ENCODE measurements at places on chromosomes 16 and 17.

GRCh38 chr17:3035256-3035967, 28.0 kb downstream of the OR1D5 start:
- no peak for DNase-seq

DNA sequence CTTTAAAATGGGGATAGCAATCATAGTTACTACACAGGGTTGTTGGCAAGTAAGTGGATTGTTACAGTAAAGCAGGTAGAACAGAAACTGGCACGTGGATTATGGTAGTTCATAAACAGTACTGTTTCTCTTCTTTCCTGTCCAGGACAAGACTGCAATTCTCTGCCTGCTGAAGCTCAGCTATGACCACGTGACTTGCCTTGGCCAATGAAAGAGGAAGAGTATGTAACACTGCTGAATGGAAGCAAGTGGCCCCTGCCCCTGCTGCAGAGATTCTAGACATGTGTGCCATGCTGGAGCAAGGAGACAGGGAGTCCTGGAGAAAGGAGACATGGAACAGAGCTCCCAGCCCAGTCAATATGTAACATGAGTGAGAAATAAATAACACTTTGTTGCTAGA, 66.6 kb upstream of the TOX3 start:
- no peak for DNase-seq

DNA sequence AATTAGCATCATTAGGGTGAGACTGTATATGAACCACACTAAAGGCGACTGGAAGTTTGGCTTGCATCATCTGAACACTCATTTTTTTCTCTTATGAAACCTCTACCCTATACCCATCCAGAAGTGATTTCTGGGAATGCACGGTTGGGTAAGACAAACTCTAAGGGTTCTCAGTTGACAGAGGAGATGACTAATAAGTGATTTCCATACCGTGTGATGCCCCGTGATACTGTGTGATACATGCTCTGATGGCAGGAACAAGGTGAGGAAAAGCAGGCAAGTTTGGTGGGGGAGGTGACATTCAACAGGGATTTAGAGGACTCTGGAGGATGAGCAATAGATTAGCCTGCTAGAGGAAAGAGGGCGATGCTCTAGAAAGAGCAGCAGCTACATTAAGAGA, 156.4 kb upstream of the CCL2 start:
- DNase-seq: no peak

DNA sequence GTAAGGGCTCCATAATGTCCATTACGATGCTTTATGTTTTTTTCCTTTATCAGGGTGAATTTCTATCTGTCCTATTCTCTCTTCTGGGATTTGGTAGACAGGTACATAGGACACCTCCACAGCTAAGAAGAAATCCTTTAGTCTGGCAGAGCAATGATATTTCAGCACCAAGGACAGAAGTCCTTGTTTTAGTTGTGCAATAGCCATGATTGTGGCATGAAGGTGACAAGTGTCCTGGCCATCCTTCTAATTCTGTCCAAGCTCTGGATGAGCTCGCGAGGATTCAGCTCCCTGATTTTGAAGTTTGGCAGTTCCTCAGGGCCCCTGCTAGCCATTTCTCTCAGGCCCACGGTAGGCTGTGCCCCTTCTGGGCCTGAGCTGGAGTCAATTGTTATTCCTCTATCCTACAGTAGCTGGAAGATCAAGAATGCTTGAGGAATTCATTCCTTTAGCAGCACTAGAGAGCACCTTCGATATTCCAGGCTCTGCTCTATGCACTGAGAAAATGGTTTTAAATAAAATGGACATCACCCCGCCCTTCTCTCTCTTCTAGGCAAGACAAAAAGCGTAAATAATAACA, 320.8 kb downstream of the XYLT1 start:
- no peak for DNase-seq

- no peak for DNase-seq
These were observed 1.5 kb downstream of the PIP4K2B start for GRCh38 chr17:38797828-38798227.

DNA sequence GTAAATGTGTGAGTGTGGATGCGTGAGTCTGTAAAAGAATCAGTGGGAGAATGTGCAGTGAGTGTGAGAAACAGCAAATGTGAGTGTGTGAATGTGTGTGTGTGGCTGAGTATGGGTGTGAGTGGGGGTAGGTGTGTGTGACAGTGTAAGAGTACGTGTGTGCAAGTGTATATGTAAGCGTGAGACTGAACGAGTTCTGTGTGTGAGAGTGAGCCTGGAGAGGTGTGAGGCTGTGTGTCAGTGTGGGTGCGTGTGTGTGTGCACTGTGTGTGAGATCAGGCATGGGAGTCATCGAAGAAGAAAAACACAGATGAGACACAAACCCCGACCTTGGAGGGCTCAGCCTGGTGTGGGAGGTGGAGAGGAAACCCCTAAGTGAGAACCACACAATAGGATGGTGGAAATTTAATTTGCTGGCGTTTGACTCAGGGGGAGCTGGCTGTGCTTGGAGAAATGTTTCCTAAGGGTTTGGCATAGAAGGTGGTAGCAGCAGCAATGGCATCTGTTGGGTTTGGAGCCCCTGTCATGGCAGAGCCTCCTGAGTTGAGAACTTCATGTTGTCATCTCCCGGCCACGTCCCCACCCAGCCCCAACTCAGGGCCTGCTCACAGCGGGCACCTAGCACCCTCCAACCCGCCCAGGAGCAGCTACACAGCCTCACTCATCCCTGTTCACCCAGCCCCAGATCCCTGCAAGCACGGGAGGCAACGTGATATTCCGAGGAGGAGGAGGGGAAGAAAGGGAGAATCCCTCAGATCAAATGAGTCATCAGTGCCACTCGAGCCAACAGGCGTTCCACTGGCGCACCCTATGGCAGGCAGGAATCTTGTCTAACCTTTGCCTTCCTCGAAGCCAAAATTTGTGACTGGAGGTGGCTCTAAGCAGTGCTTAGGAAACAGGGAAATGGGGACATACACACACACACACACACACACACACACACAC, 14.3 kb upstream of the NUBP1 start:
- DNase-seq: no peak

- no peak for DNase-seq
These were observed 104.4 kb downstream of the SSH2 start for GRCh38 chr17:29825604-29826003.

DNA sequence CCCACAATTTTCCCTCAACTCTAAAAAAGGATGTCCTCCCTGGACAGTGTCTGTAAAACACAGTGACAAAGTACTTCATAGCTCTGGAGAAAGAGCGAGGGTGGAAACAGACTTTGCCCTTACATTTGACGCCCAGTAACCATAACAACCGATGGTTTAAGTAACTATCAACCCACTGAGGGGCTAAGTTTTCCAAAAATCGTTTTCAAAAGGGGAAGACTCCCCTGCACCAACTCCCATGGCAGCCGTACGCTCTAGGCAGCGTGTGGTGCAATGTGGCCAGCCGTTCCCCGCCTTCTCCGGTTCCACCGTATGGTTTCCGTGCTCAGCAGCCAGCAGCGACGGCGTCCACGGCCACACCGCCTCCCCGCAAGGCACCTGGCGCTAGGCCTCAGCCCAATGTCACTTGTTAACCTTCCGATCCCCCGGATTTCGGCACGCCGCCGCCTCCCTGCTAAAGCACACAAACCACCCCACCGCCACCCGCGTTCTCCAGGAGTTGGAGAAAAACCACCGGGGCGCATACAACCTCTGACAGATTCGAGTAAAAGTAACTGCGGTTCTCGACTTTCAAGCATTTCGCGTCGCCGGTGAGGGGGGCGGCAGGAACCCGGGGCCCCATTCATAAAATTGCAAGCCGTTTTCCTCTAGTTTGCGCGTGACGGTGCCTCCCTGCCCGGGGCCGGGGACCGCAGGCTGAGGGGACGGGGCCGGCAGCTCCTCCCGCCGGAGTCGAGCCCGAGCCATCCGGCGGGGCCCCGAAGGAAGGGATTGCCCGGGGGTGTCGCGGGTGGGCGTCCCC, 661 bp downstream of the TEX2 start:
- peak; percentile 52 for DNase-seq

- no peak for DNase-seq
These were observed 40.6 kb downstream of the MPRIP start for GRCh38 chr17:17082878-17083277.

GRCh38 chr17:48373130-48373830, 56.7 kb downstream of the SKAP1 start:
- DNase-seq: no peak

DNA sequence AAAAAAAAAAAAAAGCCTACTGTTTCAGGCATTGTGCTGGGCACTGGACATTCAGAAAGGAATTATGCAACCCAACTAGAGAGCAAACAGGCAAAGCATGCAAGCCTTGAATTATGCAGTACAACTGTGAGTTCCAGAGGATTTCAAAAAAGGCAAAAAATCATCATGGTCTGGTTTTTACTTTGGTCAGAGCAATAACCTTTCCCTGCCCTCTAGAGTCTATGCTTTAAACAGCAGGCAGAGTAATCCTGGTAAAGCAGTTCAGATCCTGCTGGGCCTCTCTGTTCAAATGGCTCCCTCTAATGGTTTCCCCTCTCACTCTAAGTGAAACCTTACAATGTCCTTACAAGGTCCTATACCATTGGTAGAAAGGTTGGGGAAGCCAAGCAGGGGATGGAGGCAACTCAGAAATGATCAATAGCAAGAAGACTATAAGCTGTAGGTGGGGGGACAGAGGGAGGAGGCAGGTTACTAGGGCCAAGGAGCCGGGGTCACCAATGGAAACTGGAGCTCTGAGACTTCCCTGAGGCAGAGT, 4.6 kb upstream of the TAF15 start:
- peak; percentile 65 for DNase-seq

DNA sequence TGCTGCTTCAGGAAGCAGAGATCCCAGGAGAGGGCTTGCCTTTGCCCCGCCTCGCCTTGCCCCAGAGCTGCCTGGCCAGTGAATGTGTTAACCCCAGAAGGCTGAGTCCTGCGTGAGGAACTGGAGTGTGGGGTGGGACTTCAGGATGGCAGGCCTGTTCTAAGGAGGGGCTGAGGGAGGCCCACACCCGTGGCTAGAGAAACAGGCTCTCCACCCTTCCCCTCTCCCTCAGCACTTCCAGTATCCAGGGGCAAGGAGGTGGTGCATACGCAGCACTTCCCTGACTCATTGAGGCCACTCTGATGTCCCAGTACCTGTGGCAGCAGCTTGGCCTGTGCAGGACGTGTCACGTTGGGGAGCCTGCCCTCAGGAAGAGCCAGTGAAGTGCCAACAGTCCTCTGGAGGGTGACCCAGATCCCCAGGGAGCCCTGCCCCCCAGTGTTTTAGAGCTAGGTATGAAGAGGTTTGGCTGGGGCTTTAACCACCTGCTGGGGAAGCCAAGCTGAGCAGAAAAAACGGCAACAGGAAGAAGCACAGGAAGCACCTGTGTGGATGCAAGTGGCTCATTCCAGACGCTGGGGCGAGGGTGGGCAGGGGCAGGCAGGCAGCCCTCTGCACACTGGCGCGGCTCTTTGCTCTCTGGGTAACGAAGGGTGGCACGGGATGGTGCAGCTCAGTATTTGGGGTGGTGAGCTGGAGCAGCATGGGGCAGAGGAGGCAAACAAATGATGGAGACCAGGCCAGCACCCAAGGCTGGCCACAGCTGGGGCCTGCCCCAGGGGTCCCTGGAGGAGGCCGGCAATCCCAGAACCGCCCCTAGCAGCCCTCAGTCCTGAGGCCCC, 14.7 kb upstream of the CTCF start:
- DNase-seq: peak; percentile 79

DNA sequence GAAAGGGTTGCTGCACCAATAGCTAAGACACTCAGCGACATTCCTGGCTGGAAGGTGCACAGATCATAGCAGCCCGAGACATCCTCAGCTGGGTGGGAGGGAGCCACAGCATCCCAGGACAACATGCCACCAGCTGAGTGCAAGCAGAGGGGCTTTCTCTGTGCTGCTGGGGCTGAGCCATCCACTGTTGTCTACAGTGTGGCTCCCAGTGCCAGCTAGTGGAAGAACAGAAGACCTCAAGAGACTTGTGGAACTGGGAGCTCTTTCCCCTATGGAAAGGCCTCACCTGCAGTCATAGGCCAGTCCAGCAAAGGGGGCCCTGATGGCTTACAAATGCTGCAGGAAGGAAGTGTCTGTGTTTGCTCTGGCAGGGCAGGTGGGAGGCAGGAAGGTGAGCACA, 131.0 kb downstream of the C16orf78 start:
- DNase-seq: no peak

DNA sequence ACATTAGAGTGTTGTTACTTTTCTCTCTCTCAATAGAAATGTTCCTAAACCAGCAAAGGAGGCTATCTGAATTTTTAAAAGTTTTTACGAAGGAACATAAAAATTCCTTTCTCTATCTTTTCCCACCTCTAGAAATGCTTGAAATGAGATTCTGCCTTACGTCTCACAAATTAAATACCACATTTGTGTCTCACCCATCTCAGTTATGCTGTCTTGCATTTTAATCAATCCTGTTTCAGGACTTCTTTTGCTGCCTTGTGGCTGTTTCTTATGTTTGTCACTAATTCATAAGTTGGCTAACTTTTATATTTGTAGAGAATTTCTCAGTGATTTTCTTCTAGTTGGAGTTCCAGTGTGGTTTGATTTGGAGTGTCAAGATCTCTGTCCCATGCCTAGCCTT, 3.5 kb downstream of the OMG start:
- DNase-seq: no peak
